ENCODE measurements at places on chromosomes 4 and X.
A peak's percentile ranks its signal among the peaks of the same experiment; 100 is the strongest.

DNA sequence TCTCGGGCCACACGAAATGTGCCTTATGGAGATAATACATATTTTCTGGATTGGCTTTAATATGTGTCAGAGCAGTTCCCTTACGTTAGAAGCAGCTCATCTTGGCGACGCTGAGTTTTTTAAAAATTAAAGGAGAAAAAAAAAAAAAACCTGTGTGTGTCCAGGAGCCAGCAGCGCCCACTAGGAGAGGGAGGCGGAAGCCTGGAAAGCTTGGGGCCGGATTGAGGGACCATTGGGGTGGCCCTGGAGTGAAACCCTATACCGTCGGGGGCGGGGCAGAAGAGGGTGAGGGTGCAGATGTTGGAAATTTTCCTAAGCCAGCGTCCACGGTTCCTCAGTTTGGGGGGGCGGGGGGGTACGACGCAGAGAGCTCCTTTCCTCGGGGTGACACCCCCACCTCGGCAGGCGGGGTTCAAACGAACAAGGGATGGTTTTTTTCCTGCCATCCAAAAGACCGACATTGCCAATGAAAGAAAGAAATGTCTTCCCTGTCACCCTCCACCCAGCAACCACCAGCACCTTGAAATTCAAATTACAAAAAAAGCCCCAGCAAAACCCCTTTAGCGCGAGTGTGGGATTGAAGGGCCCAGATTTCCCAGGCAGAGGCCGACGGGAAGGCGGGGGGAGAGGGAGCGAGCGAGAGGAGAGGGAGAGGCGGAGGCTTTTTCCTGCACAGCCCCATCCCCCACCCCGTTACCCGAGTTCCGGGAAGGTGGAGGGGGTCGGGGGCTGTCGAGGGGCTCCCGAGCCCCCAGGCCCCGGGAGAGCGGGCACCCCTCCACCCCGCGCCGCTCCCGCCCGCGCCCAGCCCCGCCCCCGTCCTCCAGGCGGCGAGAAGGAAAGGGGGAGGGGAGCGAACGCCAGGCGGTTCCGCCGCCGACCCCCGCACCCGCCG lies 859 bp downstream of the SMARCA1 start:
- DNase-seq = peak; percentile 66

DNA sequence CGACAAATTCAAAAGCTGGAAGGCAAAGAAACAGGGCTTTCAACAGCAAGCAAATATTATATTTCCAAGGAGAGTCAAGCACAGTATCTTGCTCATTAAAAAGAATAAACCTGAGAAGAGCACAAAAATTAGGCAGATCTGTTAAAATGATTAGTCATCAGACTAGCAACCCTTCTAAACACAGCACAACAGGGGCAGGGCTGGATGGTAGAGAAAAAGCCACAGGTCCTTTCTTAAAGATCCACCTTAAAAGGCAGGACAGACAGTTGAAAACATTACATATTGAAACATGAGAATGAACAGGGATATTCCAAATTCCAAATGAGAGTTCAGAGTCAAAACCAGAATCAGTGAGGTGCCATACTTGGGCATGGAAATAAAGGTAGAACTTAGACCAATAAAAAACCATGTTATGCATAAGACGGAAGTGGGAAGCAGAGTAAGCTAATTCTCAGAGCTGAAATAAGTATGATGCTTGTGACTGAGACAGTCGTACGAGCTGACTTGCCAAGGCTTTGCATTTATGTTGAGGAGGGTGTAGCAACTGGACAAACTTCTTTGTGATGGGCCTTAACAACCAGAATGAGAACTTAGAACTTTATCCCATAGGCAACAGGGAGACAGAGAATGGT lies 126.9 kb upstream of the FAM9B start:
- no peak for DNase-seq

- DNase-seq = no peak
These were observed 284.9 kb downstream of the PCDH7 start for GRCh38 chr4:31005037-31005436.

DNA sequence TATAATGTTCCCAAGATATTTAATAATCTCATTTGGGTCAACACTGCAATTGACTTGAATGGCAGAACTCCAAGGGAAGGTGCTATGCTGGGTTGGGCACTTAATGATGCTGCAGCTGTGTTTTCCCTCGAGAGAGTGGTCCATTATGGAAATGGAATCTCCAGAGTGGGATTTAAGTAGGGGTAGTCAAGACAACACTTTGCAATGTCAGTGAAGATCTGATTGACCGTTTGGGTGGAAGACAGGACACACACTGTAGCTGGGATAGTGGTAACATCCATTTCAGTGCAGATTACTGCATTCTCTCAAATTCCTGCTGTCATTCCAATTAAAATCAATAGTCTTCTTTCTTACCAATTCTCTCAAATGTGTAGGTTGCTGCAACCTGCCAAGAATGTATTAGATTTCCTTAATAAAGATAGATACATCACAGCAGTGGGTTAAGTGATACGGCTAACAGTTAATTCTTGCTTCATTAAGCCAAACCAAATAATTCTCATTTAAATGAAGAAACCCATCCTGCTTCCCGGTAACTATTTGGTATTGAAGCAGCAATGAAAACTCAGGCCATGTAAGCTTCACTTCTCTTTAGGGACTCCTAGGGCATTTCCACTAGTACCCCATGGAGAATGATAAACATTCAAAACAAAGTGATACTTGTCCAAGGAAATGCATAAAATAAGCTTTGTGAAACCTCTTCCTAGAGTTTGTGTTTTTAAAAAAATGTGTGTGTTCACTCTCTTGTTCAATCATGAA lies 40.5 kb upstream of the RASGEF1B start:
- no peak for DNase-seq

DNA sequence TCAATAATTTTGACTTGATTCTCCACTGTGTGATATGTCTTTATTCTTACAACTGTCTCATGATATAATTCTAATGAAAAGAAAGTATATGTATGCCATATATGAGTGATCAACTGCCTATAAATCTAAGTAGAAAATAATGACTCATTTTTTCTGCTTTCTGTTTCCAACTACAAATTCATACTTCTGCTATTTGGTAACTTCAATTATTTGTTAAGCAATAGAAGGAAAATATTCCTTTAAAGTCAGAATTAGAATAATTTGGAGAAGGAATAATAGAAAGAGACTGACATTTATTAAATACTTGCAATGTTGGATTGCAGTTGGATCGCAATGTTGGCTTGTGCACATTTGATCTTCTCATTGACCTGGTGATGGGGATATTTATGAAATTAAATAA lies 204.2 kb upstream of the PACRGL start:
- DNase-seq = no peak

GRCh38 chrX:41881166-41881565 lies 42.2 kb downstream of the CASK start:
- DNase-seq = no peak

DNA sequence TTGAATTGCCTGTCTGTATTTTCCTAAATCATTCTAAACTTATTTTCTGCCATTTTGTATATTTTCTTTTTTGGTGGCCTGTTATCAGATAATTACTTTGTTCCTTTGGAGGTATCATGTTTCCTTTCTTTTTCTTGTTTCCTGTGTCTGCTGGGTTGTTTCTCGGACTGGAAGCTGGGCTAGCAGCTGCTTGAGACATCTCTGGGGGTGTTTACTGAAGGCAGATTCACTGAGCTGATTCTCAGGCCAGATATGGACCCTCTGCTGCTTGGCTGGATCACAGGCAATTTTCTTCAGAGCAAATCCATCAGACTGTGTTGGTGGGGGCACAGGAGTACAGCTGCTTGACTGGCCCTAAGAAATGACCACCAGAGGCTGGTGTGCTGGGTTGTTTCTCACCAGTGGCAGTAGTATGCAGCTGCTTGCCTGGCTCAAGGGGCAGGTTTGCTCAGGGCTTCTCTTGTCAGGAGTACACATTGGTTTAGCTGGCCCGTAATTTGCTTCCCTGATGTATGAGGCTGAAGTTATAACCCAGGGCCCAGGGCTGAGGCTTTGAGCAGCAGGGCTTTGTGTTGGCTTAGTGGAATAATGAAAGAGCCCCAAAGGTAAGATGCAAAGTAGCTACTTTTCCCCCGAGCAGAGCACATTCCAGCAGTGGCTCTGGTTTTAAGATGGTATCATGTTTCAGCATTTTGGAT lies 680.6 kb downstream of the TECRL start:
- DNase-seq = no peak

DNA sequence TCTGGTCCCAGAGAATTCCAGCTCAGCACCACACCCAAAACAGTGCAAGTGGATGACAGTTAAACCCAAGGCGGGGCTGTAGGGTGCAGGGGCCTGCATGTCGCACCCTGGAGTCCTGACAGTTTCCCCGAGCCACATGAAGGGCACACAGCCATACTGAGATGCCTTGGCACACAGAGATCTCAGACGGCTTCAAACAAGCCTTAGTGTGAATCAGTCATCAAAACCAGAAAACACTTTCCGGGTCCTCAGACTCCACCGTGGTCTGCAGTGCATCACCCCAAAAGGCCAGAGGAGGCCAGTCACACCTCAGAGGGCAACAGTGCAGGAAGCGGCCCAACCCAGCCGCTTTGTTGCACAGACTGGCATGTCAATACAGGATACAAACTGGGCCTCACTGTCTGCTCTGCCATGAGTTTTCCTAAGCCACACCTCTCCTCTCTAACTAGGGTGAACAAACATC lies 64.6 kb upstream of the ENPP6 start:
- no peak for DNase-seq

GRCh38 chr4:76787898-76788297 lies 110.0 kb downstream of the SOWAHB start:
- DNase-seq = no peak

- no peak for DNase-seq
These were observed 159.2 kb upstream of the NDST4 start for GRCh38 chr4:115272594-115272993.

GRCh38 chr4:87521319-87521718 lies 7.9 kb downstream of the SPARCL1 start:
- no peak for DNase-seq

GRCh38 chr4:13261486-13262257 lies 222.5 kb downstream of the RAB28 start:
- DNase-seq = peak; percentile 8

GRCh38 chr4:4746444-4746843 lies 113.0 kb upstream of the MSX1 start:
- DNase-seq = no peak

DNA sequence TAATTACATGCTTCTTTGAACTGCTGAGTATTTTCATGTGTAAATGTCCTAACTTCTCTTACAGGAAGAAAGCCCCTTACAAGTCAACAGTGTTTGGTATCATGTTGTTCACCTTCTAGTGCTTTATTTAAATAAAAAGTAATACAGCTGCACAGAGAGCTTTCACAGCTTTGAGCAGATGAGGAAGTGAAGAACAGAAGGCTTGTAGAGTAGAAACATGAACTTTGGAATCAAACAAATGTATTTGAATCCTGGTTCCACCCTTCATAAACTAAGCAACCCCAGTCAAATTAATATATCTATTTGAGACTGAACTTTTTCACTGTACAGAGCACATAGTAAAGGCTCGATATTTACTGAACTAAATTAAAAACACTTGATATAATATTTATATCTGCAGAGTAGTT lies 120.5 kb downstream of the CAMK2D start:
- no peak for DNase-seq

GRCh38 chrX:40154853-40155588 lies 57.3 kb upstream of the BCOR start:
- DNase-seq = peak; percentile 78

DNA sequence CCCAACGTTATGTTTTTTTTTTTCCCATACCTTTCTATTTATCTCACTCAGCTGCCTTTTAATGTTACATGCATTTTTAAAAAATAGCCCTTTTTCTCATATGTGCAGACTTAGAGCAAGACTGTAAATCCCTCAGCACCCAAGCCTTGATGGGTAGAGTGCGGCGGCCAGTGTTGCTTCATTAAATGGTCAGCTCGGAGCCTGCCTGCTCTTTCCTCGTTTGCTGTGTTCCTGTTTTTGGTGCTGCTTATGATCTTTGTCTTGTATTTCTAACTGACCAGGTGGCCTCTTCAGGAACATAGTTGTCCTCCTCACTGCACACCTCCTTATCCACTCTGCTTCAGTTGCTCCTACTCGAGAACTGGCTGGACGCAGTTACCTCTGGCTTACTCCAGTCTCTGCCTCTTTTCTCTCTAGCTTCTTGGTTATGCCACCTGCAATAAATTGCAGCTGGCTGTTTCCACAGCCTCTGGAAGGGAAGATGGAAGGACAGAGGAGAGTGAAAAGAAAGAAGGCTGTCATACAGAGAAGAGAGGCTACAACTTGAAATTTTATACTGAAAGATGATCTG lies 10.7 kb downstream of the RBPJ start:
- no peak for DNase-seq

GRCh38 chrX:57422289-57422688 lies 135.8 kb downstream of the FAAH2 start:
- DNase-seq = no peak

Measured in HAP-1 (cell line).